Subcutaneous preadipocyte (primary cell): ENCODE measurements at places on chromosomes 7 and 10. TPM values are rescaled to one million over a fixed set of nuclear protein-coding genes. Genes with fewer than 3 reads are reported as not detected.

The NRP1 gene
- total RNA-seq = 267 and 402 TPM in 2 replicates

The SYNPO2L gene
- under 0.01 TPM in 1 of 2 replicates, not detected in the other for total RNA-seq

The SEMA4G gene
- total RNA-seq = 0.59 and 1.1 TPM in 2 replicates

The BBS9 gene
- total RNA-seq = 19.4 and 24.3 TPM in 2 replicates

The TLX1 gene
- not detected in 2 replicates for total RNA-seq

The ATXN7L1 gene
- 11.4 and 12.3 TPM in 2 replicates for total RNA-seq

The GHITM gene
- 132 and 143 TPM in 2 replicates for total RNA-seq

The PPP1R9A gene
- total RNA-seq = under 0.01 and 0.39 TPM in 2 replicates

The TMEM130 gene
- total RNA-seq = not detected in 2 replicates

The PRRT4 gene
- total RNA-seq = under 0.01 TPM in 1 of 2 replicates, not detected in the other
